ENCODE measurements at places on chromosomes 13 and 19.
A peak's percentile ranks its signal among the peaks of the same experiment; 100 is the strongest.

DNA sequence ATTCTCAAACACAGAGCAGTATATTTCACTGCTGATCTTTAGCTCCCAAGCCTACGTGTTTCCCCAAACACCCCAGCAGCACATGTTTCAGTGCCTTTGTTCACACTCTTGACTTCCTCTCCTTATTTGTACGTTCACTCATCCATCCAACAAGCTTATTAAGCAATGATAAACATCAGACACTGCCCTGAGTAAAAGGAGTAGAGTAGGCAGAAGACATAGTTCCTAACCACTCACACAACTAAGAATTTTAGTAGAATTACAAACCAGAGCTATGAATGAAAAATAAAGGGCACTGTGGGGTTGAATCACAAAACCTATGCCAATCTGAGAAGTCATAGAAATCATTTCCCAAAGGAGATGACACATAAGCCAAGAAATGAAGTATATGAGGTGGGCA, 213.5 kb downstream of the DIAPH3 start:
- no peak for DNase-seq

DNA sequence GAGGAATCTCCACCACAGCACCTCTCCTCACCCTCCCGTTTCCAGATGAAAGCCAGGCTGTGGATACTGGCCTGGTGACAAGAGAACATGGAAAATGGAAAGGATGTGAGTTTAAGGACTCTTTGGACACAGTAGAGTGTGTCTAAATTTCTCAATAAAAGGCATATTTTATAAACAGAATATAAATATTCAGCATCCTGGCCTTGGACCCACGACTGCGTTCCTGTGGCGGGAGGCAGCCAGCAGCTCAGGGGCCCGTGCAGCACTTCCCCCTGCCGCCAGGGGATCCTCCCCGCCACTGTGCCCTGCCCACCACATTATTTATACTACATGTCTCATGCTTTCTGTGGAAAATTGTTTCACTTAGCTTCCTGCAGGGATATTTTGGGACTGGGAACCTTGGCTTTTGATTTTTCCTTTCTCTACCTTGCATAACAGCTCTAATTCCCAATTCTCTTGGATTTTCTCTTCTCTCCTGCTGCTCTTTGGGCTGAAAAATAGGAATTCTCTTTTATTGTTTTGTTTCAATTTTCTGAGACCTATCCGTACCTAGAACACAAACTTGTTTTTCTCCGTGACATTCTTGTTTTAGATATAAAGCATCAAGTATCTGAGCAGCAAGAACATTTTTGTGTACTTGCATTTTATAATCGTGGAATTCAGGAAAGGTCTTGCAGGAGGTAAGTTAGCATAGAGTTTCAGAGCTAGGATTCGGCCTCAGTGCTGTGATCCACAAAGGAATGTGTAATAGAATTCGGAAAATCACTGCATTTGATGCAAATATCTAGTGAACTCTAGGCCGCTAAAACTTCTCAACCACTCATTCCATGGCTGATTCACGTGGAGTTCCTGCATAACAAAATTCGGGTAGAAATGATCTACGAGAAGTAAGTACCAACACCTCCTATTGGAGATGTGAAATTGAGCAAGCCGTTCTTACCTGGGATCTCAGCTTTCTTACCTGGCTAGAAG, 107.7 kb upstream of the SPATA13 start:
- no peak for DNase-seq

GRCh38 chr19:33430674-33431277, 57.3 kb downstream of the CEBPG start:
- DNase-seq: peak; percentile 71

- no peak for DNase-seq
Observed at GRCh38 chr19:47896773-47897172, 10.7 kb upstream of the SULT2A1 start.

DNA sequence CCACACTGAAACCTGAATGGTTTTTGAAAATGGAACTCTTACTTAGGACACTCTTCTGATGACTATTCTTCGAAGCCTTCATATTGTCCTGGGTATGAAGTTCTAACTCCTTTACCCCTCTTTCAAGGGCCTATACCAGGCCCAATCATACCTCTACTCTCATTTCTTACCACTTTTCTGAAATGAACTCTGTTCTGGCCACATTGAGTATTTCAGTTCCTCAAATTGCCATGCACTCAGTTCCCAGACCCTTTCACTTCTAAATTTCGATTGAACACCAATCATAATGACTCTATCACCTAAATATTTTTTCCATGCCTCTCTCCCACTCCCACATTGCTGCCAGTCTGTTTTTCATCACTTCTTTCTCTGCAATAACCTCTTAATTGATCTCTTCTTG, 53.7 kb downstream of the LACC1 start:
- no peak for DNase-seq

- DNase-seq: no peak
Observed at GRCh38 chr13:51235756-51236490, 13.7 kb downstream of the FAM124A start.

- DNase-seq: no peak
Observed at GRCh38 chr13:94997126-94997525, 284.8 kb upstream of the SOX21 start.

DNA sequence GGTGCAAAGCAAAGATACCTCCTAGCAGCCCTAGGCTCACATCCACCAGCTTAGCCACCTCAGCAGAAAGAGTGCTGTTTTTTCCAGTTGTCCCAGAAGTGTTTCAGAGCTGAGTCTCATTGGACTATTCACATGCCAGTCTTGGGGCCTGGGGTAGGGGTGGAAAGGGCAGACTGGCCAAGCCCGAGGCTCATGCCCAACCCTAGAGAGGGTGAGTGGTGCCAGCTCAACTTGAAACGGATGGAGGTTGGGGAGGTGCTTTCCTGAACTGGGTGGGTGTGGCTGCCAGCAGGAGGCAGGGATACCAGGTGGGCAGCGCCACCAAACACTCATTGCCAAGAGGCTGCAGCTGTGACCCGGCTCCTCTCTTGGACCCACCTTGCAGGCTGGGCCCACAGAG, 116.9 kb downstream of the DPF1 start:
- no peak for DNase-seq

- peak; percentile 78 for DNase-seq
Observed at GRCh38 chr13:74133657-74134201, 475 bp downstream of the KLF12 start.

GRCh38 chr13:98543378-98544103, 33.4 kb downstream of the STK24 start:
- no peak for DNase-seq

DNA sequence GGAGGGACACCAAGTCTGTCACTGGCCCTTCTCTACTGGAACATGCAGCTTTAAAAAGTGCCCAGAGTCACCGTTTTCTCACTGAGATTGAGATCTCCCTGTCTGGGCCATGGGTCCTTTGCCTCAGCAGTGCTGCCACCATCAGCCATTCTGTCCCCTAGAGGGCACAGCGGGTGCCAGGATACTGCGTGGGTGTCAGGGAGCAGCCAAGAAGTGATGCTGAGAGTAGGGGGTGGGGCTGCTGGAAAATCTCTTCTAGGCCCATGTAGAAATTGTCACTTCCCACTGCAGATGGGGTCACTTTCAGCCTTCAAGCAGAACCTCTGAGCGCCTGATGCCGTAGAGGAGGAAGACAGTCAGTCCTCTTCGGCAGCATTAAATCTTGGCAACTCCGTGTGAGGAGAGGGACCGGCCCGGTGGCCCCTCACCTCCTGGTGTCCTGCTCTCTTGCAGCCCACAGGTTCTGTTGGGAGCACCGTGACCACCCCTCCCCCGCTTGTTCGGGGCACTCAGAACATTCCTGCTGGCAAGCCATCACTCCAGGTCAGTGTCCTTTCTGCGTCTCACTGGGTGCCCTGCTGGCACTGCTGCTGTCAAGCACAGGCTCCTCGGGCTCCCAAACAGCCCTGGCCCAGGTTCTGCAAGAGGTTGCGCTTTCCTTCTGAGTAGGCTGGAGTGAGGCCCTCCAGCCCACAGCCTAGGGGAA, 21.4 kb downstream of the TSSK6 start:
- no peak for DNase-seq

DNA sequence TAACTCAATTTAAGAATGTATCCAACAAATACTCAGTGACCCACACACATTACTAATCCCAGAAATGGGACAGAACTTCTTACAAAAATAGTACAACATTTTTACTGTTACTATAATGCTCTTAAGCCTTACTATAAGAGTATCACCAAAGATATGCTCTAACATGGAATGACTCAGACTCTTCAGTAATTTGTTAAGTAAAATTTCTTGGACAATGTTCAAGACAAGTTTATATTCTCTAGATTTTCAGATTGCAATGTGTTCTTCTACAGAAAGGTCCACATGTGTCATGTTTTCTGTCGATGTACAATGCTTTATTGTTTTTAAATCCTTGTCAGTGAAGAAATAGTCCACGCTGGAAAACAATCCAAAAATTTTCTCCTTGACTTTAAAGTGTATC, 66.3 kb upstream of the RFXAP start:
- DNase-seq: no peak

GRCh38 chr19:40705362-40705651, 11.4 kb downstream of the COQ8B start:
- DNase-seq: no peak

GRCh38 chr13:50282016-50282415, 266.8 kb downstream of the KCNRG start:
- no peak for DNase-seq

GRCh38 chr19:13082192-13083007, 20.3 kb downstream of the LYL1 start:
- no peak for DNase-seq

DNA sequence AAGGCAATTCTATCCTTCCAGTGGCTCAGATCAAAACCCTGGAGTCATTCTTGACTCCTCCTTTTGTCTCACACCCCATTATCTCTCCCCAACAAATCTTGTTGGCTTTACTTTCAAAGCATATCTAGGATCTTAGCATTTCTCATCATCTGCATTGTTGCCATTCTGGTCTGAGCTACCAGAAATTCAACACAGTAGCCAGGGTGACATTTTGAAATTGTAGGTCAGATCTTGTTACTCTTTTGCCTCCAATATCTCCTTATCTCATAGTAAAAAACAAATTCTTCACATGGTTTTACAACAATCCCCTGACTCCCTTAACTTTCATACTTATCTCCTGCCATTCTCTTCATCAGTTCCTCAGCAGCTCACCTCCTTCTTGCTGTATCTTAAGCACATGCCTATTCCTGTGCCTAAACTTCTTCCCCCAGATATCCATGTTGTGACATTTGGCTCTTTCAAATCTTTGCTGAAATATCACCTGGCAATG, 115.8 kb downstream of the KLF5 start:
- DNase-seq: no peak

DNA sequence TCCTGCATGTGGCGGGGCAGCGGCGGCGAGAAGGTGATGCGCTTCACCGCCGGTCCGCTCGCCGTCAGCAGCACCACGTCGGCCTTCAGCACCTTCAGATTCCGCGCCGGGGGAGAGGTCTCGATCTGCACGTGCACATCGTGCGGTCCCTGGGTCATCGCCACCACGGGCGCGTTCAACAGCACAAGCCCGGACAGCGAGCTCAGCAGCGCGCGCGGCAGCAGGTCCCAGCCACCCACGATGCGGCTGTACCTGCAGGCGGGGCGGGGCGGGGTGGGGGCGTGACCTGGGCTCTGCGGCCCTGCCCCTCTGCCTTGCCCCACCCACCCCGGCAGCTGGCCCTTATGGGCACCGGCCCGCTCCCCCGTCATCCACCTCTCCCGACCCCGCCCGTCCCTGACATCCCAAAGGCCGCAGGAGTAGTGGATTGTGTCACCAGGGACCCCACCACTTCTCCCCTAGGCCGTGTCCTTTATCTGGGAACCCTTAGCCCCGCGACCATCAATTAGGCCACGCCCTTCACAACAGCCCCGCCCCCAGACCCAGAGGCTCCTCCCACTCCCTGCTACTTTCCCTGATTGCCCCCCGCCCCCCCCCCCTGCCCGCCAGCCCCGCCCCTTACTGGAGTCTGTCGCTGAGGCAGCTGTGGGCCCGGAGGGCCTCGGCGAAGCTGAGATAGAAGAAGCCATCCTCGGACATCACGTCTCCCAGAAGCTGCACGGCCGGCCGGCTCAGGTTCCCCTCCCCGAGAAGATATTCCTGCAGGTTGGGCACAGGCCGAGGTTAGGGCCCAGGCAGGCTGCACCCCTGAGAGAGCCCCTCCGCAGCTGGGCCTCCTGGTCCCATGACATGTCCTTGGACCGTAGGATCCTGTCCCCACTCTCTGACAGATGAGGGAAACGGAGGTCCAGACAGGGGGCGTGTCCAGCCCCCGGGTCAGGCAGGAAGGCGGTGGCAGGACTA, 6.1 kb downstream of the IL4I1 start:
- peak; percentile 73 for DNase-seq

DNA sequence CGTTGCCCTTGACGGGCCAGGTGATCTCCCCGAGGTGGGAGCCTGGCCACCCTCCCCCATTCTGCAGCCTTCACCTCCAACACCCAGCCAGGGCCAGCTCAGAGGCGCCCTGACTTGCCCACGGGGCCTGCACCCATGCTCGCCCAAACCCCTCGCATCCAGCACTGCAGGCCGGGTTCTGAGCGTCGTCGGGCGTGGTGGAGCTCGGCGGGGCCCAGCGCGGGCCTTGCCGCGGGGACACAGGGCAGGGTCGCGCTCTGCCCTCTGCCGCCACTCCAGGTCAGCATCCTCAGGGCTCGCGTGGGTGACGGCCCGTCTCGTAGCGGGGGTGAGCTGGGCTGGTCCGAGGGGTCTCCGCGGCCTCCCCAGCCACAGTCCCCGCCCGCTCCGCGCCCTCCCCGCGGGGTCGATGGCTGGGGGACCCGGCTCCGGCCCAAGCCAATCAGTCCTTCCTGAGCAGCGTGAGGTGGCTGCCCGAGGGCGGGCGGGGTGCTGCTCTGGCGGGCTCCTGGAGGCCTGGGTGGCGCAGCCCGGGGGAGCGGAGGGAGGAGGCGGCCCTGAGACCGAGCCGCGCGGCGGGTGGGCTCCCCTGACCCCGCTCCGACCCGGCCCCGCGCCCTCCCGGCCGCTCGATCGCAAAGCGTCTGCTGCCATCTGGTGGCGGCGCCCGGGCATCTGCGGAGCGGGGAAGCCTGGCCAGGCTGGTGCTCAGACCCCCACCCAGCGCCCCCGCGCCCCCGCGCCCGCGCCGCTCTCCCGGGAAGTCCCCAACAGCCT, 61.4 kb downstream of the CCNE1 start:
- DNase-seq: peak; percentile 81

DNA sequence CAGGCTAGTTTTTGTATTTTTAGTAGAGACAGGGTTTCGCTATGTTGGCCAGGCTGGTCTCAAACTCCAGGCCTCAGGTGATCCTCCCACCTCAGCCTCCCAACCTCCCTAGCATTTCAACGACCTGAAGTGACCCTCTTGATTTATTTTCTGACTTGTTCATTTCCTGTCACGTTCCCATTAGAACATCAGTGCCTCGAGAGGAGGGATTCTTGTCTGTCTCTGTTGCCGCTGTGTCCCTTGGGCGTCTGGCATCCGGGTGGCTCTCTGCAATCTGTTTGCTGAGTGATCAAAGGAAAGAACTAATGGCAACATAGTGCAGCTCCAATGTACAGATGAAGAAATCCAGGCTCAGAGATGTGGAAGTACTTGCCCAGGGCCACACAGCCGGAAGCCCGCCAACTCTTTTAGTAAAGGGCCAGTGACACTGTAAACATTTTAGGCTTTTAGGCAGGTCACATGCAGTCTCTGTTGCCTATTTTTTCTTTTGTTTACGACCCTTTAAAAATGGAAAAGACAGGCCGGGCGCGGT, 47.5 kb downstream of the NFIC start:
- no peak for DNase-seq
